ENCODE measurements at places on chromosomes 3 and 15.

- DNase-seq, result no peak
Observed at GRCh38 chr3:167918008-167918596, 177.6 kb downstream of the GOLIM4 start.

DNA sequence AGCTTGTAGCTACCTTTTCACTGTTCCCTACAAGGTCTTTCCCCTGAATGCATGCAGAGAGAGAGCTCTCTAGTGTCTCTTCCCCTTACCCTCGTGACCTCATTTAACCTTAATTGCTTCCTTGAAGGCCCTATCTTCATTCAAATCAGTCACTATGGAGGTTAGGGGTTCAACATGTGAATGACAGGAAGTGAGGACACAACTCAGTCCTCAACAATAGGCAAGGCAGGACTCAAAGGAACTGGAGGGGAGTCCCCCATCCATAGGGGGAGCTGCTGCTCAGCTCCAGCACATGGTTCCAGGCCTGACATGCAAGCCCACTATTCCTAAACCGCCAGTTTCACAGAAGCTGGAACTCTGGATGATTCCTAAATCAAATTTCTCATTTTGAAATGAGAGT, 33.8 kb upstream of the GYG1 start:
- no peak for DNase-seq

GRCh38 chr3:132038198-132038825, 3.5 kb upstream of the CPNE4 start:
- no peak for DNase-seq

- DNase-seq, result no peak
Observed at GRCh38 chr3:194736277-194736895, 50.7 kb downstream of the FAM43A start.

DNA sequence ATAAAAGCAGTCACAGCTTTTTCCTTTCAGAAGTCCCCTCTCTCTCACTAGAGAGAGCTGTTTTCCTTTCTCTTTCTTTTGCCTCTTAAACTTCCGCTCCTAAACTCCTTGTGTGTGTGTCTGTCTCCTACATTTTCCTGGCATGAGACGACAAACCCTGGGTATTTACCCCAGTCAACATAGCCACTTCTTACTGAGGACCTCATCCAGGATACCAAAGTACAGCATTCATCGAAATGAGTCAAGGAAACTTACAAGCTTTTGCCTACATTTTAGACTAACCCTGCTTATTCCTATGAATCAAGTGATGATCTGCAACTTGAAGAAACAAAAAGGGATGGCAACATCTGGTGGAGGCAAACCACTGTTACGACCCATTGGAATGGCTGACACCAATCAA, 16.7 kb downstream of the PATL2 start:
- no peak for DNase-seq

- no peak for DNase-seq
Observed at GRCh38 chr3:57043518-57043917, 16.9 kb upstream of the SPATA12 start.

- DNase-seq, result no peak
Observed at GRCh38 chr3:152295806-152296205, 27.1 kb downstream of the MBNL1 start.

DNA sequence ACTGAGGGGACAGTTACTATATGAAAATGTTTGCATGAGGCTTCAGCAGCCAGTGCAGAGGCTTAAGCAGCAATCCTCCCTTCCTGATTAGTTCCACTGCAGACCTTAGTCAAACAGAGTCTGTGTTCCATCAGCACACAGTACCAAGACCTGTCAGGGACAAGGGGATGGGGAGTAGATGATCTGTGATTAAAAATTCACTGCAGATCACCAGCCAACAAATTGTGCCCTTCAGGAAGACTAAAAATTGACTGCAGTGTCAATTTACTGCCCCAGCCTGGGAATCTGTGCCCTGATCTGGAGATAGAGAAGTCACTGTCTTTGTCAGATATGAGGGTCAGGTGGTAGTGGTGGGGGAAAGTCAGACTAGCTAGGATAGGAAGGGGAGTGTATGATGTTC, 13.8 kb upstream of the NMNAT3 start:
- DNase-seq, result no peak

DNA sequence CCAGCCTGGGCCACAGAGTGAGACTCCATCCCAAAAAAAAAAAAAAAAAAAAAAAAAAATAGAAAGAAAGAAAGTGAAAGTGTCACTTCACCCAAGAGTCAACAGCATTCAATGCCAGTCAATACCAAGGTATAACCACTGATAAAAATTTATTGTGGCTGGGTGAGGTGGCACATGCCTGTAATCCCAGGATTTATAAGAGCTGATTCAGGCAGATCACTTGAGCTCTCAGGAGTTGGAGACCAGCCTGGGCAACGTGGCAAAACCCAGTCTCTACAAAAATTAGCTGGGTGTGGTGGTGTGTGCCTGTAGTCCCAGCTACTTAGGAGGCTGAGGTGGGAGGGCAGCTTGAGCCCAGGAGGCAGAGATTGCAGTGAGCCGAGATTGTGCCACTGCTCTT, 46.5 kb upstream of the PIK3CB start:
- DNase-seq, result no peak

- DNase-seq, result no peak
Observed at GRCh38 chr3:149382518-149382917, 5.1 kb upstream of the TM4SF1 start.

- DNase-seq, result no peak
Observed at GRCh38 chr3:43017593-43018195, 38.6 kb downstream of the GASK1A start.

DNA sequence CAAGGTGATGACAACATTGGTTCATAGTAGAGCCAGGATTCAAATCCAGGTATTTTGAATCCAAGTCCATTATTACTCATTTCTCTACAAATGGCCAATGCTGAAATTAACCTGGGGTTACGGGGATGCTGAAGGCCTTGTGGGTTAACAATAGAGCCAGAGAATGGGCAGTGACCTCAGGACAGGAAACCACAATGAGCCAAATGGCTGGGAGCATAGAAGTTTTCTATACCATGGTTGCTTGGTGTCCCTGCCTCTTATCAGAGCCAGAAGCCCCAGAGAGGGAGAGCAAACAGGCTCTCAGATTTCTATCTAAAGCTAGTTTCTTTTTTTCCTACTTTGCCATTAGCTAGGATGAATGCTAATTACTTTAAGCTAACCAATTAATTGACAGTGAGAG, 82.3 kb downstream of the TNIK start:
- DNase-seq, result no peak

GRCh38 chr15:73748730-73749129, 4.4 kb downstream of the INSYN1 start:
- DNase-seq, result no peak

- no peak for DNase-seq
Observed at GRCh38 chr3:164723396-164723795, 354.9 kb downstream of the SI start.

DNA sequence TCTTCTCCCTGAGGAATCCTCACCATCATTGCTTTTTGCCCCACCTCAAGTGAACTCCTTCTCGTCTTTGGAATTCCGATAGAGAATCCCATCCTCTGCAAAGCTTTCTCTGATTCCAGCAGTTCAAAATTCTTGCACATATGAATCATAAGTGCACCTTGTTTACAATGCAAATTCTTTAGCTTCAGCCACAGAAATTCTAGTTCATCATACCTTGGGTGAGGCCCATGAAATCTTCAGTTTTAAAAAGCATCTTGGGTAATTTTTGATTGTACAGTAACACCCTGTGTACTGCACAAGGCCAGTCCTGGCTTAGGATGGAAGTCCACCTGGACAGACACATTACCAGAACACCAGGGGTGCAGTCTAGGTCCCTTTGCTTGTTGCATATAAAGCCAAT, 30.8 kb downstream of the MDFIC2 start:
- DNase-seq, result no peak

DNA sequence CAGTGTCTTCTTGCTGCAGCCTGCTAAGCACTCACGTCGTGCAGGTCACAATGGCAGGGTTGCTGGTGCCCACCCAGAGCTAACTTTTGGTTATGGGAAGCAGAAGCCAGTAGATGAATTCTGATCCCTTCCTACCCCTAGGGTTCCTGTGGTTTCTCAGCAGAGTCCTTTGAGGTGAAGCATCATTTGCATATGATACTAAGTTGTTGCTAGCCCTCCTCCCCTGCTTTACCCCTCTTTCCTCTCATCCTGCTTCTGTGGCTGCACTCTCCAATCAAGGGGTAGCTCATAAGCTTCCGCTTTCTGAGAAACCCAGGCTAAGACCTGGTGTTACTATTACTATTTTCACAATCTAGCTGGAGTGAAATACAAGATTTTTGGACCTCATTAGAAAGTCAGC, 22.1 kb upstream of the HEG1 start:
- no peak for DNase-seq

- DNase-seq, result no peak
Observed at GRCh38 chr15:67803299-67803698, 22.0 kb upstream of the SKOR1 start.

- DNase-seq, result no peak
Observed at GRCh38 chr15:101451266-101451799, 38.2 kb downstream of the PCSK6 start.

GRCh38 chr15:50968353-50968752, 59.9 kb downstream of the AP4E1 start:
- no peak for DNase-seq

DNA sequence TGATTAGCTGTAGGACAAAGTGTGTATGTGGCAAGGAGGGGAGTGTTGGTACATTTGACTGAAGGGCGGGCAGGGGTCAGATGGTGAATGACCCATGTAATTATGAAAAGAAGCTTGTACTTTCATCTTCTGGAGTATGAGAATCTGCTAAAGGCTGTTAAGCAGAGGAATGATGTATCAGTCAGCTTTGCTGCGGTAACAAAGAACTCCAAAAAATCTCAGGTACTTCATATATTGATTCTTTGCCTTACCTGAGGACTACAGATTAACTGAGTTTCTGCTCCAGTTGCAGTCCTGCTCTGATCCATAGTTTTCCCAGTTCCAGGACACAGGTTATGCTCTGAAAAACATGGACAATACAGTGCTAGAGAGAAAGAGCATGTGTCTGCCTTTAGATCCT, 115.1 kb downstream of the NEK11 start:
- DNase-seq, result no peak

DNA sequence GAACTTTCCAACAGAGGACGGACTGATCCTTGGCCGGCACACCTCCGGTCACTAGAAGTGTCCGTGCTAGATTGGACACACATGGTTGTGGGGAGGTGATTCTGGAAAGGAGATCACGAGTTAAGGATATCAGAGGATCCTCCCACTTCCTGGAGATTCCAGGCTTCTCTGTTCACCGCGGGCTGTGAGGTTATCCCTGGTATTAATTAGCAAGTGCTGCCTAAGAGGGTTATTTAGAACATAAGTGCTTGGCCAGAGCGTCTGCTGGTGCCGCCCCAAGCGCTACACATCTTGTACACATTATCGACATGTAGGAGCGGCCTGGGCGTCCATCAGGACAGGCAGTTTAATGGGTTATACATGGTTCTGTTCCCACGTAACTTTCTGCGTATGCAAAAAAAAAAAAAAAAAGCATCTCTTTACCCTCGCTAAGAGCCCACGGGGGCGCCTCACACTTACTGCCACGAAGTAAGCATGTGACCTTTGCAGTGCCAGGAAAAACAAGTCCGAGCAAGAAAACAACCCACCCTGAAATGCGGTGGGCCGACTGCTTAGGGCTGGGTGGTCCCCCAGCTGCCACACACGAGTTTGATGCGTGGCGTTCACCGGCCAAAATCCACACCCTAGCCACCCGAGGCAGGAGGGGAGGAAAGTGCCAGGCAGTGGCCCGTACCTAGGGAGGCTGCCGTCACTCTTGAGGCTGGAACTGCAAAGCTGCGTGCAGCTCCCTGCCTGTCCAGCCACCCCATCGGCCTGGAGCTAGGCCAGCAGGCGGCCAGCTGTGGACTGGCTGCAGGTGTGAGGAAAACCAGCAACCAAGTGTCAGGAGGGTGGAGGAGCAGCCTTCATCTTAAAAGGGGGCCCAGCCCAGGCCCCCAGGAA, 78.0 kb downstream of the CPN2 start:
- DNase-seq, result no peak

GRCh38 chr3:125145751-125146475, 66.6 kb downstream of the SLC12A8 start:
- DNase-seq, result no peak

- DNase-seq, result no peak
Observed at GRCh38 chr3:43857361-43858293, 166.9 kb downstream of the ABHD5 start.

- DNase-seq, result no peak
Observed at GRCh38 chr3:144362126-144362525, 390.5 kb downstream of the DIPK2A start.

- DNase-seq, result no peak
Observed at GRCh38 chr3:170425491-170426239, 7.0 kb downstream of the CLDN11 start.

- DNase-seq, result no peak
Observed at GRCh38 chr3:11530153-11530721, 113.5 kb downstream of the VGLL4 start.

GRCh38 chr3:23776352-23776891, 29.3 kb upstream of the UBE2E1 start:
- DNase-seq, result no peak

- DNase-seq, result no peak
Observed at GRCh38 chr15:39581793-39582285, 960 bp downstream of the THBS1 start.

- DNase-seq, result no peak
Observed at GRCh38 chr15:65834603-65835282, 34.5 kb upstream of the RAB11A start.

DNA sequence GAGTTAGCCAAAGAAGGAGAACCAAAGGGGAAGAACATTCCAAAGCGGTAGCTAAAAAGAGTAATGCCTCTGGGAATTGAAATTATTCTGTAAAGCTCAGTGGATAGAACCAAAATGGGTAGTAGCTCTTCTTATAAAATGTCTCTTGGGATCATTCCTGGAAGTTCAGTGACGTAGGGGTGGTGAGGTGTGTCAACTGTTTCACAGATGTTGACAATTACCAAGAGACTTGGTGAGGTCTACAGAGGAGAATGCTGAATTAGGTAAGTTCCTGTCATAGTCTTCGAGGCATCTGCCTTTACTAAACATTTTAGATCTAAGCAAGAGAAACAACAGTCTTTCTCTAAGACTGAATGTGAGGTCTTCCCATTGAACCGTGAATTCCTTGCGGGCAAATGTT, 67.8 kb downstream of the TPRG1 start:
- no peak for DNase-seq

- no peak for DNase-seq
Observed at GRCh38 chr15:57385923-57386390, 9.7 kb downstream of the CGNL1 start.

GRCh38 chr15:62940755-62941361, 101.7 kb upstream of the TPM1 start:
- no peak for DNase-seq

GRCh38 chr3:147447224-147447623, 38.1 kb downstream of the ZIC1 start:
- DNase-seq, result no peak
